ENCODE measurements at places on chromosomes 3 and 15.

GRCh38 chr3:58161435-58162398, 49.1 kb downstream of the DNASE1L3 start:
- peak; percentile 70 for DNase-seq

- no peak for DNase-seq
These were observed 258.9 kb downstream of the PDZRN3 start for GRCh38 chr3:73365756-73366397.

GRCh38 chr3:45942051-45942825, 1.0 kb upstream of the CXCR6 start:
- DNase-seq: no peak

DNA sequence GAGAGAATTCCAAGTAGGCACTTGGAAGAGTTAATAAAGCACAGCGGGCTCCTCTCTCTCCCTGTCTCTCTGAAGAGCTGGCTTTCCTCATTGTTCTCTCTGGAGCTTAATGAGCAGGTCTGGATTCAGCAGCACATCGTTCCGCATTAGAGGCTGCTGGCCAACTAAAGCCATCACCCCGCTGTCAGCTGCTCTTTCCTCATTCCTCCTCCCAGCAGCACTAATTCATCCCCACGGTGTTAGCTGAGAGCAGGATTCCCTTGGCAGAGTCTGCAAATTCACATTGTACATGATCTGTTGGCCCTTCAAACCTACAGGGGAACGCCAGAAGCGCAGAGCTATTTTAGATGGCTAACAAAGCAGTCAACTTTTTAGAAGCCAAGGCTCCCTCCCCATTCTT, 44.2 kb downstream of the SGO1 start:
- no peak for DNase-seq

- no peak for DNase-seq
These were observed 41.5 kb downstream of the FGF12 start for GRCh38 chr3:192685801-192686200.

DNA sequence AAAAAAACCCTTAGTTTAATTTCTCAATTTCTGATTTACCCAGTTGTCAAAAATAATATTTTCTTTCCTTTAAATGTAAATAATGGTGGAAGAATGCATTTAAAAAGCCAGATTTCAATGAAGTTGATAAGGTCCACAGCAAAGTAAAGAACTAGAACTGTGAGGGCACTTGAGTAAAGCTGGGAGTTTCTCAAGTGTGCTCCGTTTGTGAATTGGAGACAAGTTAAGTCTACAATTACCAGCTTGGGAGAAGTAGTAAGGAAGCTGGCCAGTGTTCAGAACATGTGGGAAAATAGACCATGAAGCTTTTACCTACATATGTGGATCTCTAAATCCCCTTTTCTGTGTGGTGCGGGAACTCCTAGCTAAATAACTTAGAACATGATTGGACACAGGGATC, 239.4 kb downstream of the OXSM start:
- DNase-seq: no peak

DNA sequence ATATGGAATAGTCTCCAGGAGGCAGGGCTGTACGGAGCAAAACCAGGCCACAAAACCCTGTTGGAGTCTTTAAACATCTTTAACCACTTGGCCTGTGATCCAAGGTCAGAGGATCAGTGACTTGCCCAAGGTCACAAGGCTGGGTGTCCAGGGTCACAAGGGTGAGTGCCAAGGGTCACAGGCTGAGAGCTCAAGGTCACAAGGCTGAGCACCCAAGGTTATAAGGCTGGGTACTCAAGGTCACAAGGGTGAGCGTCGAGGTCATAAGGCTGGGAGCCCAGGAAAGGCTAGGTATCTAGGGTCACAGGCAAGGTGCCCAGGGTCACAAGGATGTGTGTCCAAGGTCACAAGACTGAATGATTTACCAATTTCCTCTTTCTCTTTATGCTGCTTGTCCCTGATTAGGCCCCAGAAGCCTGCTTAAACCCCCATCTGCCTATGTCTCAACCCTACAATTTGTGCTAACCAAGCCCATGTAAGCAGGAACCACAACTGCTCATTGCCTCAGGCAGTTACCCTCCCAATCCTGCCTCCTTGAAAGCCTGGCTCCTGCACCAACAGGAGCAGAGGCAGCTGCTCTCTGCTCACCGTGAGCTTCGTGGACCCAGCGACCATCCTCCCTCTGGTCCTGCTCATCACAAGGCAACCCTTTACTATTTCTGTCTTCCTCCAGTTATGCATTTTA, 51.5 kb downstream of the MGLL start:
- DNase-seq: peak; percentile 84

DNA sequence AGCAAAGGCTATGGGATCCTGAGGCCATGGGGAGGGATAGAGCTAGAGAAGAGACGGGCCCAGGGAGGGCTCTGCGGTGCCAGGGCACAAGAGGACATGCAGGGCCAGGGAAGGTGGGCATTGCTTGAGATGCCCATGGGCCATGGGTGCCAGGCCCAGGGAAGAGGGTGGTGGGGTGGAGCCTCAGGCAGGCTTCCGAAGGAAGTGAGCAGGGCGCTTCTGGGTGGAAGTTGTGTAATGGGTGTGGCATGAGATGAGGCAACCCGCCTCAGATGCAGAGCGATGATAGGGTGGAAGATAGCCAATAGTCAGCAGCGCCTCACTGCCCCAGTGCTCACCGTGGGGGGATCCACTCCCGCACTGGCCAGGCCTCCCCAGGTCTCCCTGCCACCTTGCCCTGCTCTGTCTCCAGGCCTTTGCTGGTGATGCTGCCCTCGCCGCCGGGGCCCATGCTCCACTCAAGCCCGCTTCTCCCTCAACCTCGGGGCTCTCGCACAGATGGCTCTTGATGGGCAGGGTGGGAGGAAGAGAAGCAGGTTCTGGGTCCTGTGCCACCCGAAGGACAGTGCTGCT, 51.4 kb downstream of the DNAJB8 start:
- no peak for DNase-seq

DNA sequence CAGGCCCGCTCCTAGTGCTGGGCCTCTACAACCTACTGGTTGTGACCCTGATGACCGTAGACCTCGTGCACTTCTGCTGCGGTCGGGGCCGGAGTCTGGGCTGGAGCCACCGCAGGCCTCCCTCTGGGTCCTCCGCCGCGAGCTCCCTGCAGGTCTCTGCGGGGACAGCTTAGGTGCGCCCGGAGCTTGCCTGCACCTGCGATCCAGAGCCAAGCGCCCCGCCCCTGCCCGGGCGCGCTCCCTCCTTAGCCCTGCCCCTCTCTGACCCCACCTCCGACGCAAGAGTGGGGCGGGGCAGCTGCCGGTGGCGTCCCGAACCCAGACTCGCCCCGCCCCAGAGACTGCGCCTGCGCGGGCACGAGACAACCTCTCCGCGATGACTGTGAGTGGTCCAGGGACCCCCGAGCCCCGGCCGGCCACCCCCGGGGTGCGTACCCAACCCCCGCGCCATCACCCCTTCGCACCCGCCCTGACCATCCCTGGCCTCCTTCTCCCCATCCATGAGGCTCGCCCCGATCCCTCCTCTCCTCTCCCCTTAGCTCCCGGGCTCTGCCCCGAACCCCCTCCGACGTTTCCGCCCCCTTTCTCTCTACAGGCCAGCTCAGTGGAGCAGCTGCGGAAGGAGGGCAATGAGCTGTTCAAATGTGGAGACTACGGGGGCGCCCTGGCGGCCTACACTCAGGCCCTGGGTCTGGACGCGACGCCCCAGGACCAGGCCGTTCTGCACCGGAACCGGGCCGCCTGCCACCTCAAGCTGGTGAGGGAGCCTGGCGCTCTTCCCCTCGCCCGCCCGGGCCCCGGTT, at the start of gene UNC45A:
UNC45A (plus strand) TSS at position 337 of the 803 bp plus-strand sequence; CDS start at position 377, 40 bp downstream.
- DNase-seq: peak; percentile 89

- no peak for DNase-seq
These were observed 72.9 kb upstream of the MNS1 start for GRCh38 chr15:56537881-56538280.

DNA sequence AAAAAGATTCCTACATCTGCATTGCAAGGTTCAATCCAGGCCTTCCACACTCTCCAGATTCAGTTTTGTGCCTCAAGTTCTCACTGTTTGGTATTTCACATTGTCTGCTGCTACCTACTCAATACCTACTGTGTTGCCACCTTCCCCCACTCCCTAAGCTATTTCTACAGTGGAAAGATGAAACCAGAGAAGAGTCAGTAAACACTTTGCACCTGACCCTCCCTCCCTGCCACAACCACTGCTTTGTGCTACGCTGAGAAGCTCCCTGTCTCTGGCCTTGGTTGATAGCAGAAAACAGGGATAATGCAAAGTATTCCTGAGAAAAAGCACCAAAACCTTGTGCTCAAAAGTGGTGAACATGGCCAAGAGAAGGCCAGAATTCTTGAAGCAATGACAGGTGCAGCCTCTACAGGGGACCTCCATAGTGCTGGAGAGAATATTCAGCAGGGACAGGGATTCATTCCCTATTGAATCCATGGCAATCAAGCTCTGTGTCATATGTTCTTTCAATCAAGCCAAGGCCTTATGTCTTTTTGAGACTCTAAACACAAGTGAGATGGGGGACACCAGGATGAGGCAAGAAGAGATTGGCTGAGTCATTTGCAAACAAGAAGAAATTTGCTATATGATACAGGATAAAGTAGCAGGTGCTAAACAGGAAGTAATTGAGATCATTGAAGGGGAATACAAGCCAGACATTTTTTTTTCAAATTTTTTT, 83.5 kb upstream of the LIPC start:
- no peak for DNase-seq

DNA sequence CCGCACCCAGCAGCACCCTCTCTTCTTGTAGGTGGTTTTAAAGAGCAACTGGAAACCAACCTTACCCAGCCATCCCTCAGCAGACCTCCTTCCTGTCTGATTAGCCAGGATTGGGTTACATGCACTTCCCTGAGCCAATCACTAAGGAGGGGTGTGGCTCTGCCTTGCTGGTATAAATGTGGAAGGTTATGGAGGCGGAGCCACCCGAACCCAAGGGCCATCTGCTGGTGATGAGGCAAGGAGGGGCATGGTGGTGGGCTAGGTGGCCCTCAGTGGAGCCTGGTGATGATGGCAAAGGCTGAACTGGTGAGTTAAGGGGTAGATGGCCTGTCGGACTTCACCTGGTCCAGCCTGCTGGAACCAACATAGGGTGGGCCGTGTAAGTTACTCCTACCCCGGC, 39.8 kb downstream of the CCDC33 start:
- no peak for DNase-seq

GRCh38 chr3:196537319-196537984, 22.3 kb upstream of the SMCO1 start:
- DNase-seq: peak; percentile 47

- peak; percentile 56 for DNase-seq
These were observed 37.8 kb upstream of the TRH start for GRCh38 chr3:129936757-129937156.

- no peak for DNase-seq
These were observed 42.6 kb downstream of the PHLDB2 start for GRCh38 chr3:111901637-111902036.

- DNase-seq: no peak
These were observed 280.6 kb downstream of the LPP start for GRCh38 chr3:188434594-188434993.

DNA sequence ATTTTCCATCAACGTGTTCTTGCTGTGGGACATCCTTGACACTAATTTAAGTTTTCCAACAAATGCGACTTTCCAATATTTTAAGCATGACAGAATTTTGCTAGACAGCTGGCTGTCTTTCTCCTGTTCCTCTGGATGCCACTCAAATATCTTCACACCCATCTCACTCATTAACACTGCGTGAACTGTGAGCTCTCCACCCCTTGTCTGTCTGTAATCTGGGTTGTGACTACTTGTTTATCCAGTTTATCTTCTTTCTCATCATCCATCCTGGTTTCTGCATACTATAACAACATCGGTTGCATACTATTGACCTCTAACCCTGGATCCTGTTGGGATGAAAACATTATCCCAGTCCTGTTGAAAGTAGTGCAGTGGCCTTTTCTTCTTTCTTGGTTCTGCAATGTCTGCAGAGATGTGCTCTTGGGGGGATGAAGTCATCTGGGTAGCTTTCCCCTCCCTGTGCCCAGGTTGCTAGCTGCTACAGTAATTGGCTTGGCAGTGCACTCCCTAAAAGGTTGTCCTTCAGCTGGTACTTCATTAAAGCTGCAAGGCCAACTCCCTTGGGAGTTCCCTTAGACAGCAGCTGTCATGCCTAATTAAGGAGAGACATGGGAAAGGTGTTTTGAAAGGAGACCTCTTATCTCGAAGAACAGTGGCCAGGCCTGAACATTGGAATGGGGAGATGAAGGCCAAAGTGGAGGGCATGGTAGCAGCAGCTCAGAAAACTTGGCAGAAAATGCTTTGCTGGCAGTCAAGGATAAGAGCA, 24.7 kb downstream of the KAT2B start:
- DNase-seq: no peak

DNA sequence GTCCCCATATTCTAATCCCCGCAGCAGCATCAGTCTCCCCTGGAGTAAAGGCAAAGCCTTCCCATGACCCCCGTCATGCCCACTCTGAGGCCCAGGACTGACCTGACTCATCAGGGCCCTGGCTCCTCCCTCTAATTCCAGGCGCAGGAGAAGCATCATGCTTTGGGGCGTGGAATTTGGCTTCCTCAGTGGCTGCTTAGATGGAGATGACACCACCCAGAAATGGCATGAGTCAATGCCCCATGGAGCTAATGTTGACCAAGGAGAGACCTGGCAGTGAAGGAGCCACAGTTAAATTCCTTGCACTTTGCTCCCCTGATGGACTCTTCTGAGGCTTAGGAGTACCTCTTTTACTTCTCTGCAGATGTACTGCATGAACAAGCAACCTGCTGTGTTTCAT, 204.2 kb upstream of the PROK2 start:
- peak; percentile 63 for DNase-seq

DNA sequence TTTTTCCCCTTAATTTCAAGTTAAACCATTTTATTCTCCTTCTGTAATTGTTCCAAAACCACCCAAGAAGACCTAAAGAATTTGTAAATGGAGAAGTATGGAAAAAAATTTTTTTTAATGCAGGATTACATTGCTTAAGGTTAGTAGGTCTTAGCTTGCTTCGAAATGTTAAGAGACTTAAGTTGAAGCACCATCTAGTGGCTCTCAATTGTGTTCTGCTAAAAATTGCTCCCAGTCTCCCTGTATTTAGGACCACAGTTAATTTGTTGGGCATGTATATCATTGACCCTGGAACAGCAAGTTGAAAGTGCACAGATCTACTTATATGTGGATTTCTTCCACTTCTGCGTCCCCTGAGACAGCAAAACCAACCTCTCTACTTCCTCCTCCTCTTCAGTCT, 32.4 kb downstream of the CD200R1L start:
- DNase-seq: peak; percentile 73

- DNase-seq: no peak
These were observed 313.4 kb upstream of the STT3B start for GRCh38 chr3:31219131-31219843.

GRCh38 chr3:177465257-177465642, 268.0 kb upstream of the TBL1XR1 start:
- no peak for DNase-seq

- DNase-seq: peak; percentile 35
These were observed 33.6 kb downstream of the EAF1 start for GRCh38 chr3:15460891-15461531.

DNA sequence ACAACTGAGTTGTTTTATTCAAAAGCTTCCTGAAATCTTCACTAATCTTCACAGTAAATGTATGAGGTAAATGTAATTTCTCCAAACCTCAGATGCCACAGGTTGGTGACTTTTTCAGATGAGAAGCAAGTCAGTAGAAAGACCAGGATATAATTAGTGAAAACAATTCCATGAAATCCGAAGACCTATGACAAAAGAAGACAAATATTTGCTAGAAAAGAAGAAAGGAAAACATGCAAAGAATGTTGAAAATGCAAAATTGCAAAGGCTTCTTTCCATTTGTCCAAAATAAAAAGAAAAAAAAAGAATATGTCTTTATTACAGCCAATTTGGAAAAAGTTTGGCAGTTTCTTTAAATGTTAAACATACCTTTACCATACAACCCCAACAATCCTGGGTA, 88.3 kb upstream of the MYRIP start:
- no peak for DNase-seq

- DNase-seq: no peak
These were observed 5.1 kb upstream of the TTLL3 start for GRCh38 chr3:9804996-9805395.
